ENCODE measurements at places on chromosomes 7 and 10.
A peak's percentile ranks its signal among the peaks of the same experiment; 100 is the strongest.

DNA sequence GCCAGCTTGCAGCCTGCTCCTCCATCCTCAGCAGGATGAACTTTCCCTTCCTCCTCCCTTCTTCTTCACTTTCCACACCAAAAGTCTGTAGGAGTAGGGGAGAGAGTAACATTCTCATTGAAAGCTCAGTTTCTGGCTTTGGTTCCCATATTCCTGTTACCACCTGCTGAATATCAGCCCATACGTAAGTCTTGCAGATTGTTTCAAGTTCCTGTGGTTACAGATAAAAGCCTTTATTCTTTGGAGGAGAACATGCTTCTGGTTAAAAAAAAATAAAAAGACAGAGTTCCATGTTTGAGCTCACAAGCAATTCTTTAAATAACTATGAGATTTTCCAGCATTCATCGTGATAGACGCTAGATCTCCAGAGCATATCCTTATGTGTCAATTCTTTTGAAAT, 637.3 kb downstream of the SUGCT start:
- no peak for DNase-seq

- peak; percentile 70 for DNase-seq
Measured at GRCh38 chr10:103504181-103504783, 10.8 kb downstream of the NEURL1 start.

DNA sequence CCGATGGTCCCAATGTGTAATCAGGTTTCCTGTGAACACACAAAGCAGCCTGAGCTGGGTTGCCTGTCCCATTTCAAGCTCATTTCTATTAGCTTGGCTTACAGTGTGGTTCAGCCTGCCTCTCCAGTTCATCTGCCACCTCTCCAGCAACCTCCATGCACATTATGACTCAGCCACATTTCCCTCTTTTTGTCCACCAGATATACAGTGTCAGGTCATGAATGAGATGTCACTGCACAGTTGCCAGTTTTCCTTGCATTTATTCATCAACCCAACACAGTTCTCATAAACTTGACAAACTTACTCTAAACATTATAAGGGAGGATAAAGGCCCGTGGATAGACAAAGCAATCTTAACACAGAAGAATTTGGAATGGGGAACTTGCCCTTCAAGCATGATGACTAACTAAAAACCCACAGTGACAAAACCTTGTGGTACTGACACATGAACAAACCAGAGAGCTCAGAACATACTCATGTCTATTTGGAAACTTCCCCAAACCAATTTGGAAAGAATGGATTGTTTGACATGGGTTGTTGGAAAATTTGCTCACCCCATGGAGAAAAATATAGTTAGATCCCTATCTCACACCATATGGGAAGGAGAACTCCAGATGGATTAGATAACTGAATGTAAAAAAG, 2.5 kb upstream of the CFAP58 start:
- DNase-seq = peak; percentile 94

DNA sequence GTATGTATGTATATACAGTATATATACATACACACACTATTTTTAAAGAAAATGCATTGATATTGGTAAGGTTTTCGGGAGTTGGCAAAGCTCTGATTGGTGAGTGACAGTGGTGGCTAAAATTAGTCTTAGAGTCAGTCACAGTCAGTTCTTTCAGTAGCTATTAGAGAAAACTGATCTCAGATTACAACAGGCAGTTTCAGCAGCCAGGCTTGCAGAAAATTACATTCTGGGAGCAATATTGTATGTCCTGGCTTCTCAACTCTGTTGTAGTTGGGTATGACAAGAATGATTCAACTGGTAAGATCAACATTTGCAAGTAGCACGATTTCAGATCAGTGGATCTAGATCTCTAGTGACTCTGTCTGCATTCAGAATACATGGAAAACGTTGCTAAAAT, 897.9 kb upstream of the AUTS2 start:
- no peak for DNase-seq

GRCh38 chr7:29300026-29300480, 105.5 kb downstream of the CHN2 start:
- no peak for DNase-seq
